Activated CD8-positive, alpha-beta T cell treated with anti-CD3 and anti-CD28 coated beads for 36 hours (primary cell): ENCODE measurements at places on chromosomes 2 and 18.
A peak's percentile ranks its signal among the peaks of the same experiment; 100 is the strongest.

DNA sequence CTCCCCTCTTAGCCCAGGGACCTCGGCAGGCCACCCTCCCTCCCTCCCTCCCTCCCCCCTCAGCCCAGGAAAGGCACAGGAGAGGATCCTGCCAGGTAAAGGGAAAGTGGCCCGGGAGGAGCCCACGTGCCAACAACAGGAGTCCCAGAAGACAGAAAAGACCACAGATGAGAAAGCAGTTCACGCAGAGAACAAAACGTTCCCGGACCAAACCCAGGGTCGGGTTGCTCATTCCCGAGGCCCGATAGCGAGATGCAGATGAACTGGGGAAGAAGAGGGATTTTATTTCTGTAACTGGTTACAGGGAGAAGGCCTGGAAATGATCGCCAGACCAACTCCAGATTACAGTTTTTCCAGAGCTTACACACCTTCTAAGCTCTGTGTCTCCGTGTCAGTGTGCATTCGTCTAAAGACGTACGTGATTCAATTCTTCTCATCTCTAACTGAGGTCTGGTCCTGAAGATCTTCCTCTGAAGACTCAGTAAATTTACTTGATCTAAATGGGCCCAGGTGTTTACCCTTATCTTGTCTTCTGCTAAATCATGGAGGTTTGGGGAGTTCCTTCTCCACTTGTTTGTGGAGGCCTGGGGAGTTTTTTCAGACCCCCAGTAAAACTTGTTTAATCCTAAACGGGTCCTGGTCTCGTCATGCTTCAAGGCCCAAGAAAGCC lies 807 bp upstream of the NEU4 start:
- no peak for DNase-seq

GRCh38 chr2:29487967-29488555 lies 372.8 kb downstream of the CLIP4 start:
- DNase-seq = no peak

GRCh38 chr2:60899230-60899891 lies 18.0 kb downstream of the REL start:
- DNase-seq = peak; percentile 82

- DNase-seq = no peak
Measured at GRCh38 chr2:64345998-64346397, 108.0 kb upstream of the LGALSL start.

DNA sequence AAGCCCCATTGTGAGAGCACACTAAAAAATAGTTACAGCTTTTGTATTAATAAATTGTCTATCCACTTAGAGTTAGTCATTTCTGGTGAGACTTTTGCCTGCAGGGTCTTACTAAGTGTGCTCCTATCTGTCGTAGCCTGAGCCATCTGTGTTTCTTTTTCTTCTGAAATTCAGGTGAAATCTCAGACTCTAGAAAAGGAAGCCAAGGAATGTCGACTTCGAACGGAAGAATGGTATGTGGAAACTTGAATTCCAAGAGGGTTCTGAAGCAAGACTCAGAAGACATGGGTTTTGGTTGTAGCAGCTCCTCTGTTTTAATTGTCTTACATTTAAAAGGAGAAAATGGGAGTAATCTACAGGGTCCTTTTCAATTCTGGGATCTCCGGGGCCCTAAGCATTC lies 70.0 kb upstream of the STON1 start:
- no peak for DNase-seq

GRCh38 chr2:221546505-221547225 lies 25.4 kb downstream of the EPHA4 start:
- no peak for DNase-seq

GRCh38 chr18:46718501-46719341 lies 38.1 kb downstream of the ST8SIA5 start:
- DNase-seq = no peak

DNA sequence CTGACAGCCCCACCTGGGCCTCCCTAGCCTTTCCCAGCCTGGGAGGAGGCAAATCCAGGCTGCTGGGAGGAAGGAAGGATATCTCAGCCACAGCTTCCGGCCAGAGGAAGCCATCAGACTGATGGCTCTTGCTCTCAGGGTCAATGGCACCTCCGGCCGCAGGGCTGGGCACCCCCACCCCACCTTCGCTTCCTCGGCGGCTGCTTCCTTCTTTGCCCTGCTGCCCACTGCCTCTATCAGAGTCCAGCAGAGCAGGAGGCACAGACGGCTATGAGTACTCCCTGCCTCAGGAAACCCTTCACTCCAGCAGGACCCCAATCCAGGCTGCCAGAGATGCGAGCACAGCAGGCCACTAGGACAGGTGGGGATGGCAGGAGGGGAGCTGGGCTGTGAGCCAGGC lies 3.3 kb downstream of the SEMA4C start:
- DNase-seq = no peak

- DNase-seq = no peak
Measured at GRCh38 chr2:130729322-130730299, 741 bp downstream of the GPR148 start.

DNA sequence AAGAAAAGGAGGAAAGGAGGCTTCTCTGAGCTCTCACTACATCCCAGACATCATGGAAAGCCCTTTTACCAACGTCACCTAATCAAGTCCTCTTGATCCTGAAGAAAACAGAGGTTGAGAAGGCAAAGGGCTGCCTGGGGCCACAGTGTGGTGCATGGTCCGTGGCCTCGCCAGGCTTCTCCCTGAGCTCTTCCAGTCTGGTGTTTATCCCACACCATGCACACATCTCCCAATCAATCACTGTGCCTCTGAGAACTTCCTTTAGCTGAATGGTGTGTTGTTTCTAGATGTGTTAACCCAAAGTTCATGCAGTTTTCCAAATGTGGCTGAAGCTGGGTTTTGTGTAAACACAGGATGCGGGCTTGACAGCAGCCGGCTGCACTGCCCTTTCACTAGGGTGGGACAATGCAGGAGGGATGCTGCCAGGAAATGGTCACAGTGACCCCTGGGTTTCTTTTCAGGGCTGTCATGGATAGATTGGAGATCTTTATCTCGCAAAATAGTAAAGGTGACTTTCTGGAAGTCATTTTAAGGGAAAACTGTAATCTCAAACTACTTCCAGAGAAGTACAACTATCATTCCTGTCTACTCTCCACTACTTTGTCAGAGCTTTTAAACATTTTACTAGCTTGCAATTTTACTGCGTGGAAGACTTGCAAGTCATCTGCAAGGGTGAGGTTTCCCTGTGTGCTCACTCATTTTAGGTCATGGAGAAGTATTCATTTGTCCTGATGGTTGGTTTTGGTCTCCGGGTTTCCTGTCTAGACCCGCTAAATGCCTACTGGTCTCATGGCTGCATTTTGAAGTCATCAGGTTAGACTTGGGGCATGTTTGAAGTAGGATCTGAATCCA lies 54.6 kb downstream of the IL1R2 start:
- no peak for DNase-seq

DNA sequence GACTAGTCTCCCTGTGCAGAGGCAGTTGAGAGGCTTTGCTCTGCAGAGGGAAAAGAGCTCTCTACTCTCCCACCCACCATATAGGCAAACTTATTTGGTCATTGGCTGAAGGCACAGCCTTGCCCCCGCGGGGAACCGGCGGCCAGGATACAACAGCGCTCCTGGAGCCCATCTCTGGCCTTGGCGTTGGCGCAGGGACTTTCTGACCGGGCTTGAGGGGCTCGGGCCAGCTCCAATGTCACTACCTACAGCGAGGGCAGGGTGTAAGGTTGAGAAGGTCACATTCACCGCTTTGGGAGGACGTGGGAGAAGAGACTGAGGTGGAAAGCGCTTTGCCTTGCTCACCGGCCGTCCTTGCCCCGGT lies 2.2 kb downstream of the ONECUT2 start:
- DNase-seq = no peak

GRCh38 chr2:201260302-201260800 lies at the start of gene CASP8:
Gene CASP8 (plus strand): TSS chr2:201260536. CDS start chr2:201266487, 5,951 bp downstream.
- DNase-seq = peak; percentile 83

DNA sequence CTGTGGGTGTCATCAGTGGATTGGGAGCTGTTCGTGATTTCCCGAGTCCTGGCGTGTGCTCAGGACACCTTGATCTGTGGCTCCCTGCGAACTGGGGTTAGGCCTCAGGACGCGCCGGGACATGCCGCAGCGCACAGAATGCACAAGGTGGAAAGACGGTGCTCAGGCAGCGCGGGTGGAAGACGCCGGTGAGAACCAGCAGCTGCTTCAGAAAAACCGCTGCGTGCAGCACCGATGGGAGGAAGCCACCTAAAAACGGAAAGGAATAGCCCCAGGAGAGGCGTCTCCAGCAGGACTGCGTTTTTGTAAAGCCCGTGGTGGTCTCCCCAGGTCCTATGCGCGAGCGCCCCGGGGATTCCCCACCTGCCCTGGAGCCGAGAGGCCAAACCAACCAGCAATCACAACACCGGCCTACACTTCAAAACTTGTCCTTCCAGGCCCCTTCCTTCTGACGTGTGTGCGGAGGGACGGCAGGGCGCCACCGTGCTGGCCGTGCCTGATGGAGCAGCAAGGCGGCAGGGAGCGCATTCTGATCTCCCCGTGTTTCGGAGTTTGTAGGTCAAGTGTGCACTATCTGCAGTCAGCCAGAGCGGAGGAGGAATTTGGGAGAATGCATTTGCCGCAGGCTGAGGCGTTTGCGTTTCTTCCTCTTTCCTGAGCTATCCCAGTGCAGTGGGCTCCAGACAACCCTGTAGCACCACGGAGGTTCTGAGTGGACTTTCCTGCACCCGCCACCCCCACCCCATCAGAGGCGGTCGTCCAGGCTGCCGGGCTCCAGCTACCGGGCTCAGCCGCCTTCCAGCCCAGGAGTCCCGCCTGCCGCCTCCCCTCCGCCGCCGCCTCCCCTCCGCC lies 32.2 kb downstream of the RTP5 start:
- no peak for DNase-seq

- no peak for DNase-seq
Measured at GRCh38 chr2:217946051-217946450, 56.7 kb downstream of the TNS1 start.
